CD4-positive, alpha-beta T cell (primary cell): ENCODE measurements at places on chromosomes 13 and 19. TPM values are rescaled to one million over a fixed set of nuclear protein-coding genes. Genes with fewer than 3 reads are reported as not detected.

The RGS9BP gene
- total RNA-seq = 0.14 TPM

GRCh38 chr13:49840266-49840665 lies 47.8 kb upstream of the KPNA3 start:
- H3K27ac ChIP-seq = no peak overlapping the region
- no peaks in the 10 kb centered on the region for H3K4me1 ChIP-seq
- H3K27me3 ChIP-seq = no peaks in the 10 kb centered on the region
- H3K4me3 ChIP-seq = no peak overlapping the region

DNA sequence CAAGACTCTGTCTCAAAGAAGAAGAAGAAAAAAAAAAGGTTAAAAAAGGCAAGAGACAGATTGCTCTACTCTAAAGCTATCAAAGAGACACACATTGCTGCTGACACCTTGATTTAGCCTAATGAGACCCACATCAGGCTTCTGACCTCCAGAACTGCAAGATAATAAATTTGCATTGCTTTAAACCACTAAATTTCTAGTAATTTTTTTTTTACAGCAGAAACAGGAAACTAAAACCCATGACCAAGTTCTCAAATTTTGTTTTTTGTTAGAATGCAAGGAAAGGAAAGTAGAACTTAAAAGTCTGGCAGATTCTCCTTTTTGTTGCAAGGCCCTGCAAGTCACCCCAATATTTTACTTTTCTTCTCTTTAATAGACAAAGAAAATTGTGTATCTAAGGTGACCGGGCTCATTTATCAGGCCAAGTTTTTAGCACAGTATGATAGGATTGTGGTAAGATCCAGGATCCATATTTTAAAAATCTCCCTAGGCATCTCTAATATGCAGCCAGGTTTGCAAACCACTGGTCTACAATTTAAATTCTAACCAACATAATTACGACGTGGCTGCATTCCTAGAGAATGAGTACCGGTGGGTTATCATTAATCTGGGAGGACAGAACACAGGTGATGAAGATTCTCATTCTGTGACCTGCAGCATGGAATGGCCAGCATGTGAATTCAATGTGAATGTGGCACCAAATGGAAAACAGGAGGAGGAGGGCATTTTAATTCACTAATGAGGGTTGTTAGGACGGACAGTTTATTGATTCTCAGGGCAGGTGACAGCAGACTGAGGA lies 56.7 kb upstream of the MED4 start:
- H3K36me3 ChIP-seq = no peaks in the 10 kb centered on the region
- peak overlapping the region; percentile 36 for H3K27ac ChIP-seq
- no peak overlapping the region for H3K4me3 ChIP-seq

DNA sequence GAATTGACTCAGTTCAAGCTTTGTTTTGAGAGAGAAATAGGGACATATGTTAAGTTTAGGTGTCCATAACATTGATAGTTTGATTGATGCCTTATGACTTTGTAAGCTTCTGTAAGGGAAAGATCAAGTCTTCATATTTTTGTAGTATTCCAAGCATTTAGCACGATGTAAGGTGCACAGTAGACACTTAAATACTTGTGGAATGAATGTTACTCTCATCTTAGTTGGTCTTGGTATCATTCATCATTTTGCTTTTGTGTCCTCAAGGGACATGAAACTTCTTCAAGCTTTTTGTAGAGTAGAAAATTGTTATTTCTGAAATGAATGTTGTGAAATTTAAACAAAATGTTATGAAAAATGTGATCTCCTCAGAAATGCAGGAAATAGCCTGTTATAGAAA lies 10.1 kb downstream of the TDRD3 start:
- H3K4me3 ChIP-seq = no peak overlapping the region
- no peak overlapping the region for H3K27ac ChIP-seq
- H3K4me1 ChIP-seq = peaks cover 13% of the 10 kb centered on the region
- no peaks in the 10 kb centered on the region for H3K36me3 ChIP-seq
- no peak for DNase-seq

DNA sequence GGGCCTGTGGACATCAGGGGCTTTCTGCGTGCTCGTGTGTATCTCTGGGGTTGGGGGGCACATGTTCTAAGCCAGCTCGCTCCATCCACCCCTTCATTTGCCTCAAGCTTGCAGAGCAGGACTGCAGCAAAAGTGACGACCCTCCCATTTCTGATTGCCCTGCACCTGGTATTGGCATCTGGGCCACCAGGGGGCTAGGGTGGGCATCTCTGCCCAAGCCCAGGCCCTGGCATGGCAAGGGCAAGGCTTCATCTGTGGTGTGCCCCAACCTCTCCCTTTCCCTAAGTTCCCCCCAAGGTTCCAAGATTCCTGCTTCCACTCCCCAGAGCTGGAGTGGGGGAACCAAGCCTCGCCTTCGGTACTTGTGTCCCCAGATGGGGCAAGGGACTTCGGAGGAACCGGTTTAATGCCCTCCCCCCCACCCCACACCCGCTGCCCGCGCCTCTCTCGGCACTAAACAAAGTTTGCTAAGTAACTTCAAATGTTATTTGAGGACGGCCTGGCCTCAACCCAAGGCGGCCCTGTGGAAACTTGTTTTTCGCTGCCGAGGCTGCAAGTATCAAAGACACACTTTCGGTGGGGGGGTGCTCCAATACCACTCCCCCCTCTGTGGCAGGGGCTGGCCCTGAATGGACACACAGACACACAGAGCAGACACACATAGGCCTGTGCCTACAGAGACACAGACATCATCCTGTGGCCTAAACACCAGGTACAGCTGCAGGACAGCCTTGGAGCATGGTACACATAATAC lies 12.2 kb downstream of the NFIX start:
- DNase-seq = no peak
- no peak overlapping the region for H3K27ac ChIP-seq
- H3K4me3 ChIP-seq = no peak overlapping the region
- H3K27me3 ChIP-seq = peaks cover 36% of the 10 kb centered on the region
